ENCODE measurements at places on chromosomes 3 and 15.

DNA sequence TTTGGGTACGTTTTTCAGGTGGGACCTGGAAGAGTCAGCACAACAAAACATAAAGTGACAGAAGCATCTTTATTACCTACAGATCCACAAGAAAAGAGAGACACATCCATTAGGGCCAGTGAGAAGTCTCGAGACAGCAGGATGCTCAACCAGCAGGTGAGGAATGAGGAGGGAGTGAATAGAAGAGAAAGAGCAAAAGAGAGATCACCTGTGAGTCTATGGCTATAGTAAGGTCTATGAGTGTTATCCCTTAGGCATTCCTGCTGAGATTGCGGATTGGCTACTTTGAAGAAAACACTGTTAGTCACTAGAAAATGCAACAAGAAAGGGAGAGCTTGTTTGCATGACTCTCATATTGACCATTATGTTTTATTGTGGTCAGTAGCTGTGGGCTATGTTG is 1556.2 kb upstream of the GBE1 start:
- no peak for DNase-seq

DNA sequence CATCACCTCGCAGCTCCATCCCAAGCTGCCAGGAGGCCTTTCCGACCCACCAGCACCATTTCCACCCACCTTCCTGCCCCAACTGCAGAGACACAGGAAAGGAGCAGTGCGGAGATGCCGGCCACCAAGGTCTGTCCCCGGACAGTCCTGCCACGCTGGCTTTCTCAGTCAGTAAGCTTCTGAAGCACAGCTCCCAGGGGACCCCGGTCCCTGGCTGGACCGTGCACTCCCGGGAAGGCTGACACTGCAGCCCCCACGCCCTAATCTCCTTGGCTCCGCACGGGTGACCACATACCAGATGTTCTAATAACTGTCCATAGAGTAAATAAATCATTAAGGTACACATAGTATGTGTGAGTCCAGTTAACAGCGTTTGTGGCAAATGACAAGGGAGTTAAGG is 73.5 kb downstream of the VGLL4 start:
- DNase-seq, result no peak

GRCh38 chr3:53773021-53773436 is 73.2 kb downstream of the CHDH start:
- no peak for DNase-seq

DNA sequence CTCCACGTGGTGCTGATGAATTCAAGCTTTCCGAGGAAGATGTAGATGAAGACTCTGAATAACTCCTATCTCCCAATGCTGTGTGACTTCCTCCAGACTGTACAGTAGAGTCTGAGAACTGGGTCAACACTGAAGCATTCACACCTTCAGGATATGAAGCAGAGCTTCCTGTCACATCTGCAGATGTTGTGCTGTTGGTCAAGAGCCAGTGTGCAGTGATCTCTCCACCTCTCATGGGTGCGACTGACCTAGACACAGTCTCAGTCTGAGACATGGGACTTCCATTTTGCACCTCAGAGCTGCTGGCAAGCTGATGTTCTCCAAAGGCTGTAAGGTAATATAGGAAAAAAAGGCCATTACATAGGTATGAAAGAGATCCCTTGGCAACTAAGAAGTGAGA is 36.5 kb downstream of the HEG1 start:
- no peak for DNase-seq

DNA sequence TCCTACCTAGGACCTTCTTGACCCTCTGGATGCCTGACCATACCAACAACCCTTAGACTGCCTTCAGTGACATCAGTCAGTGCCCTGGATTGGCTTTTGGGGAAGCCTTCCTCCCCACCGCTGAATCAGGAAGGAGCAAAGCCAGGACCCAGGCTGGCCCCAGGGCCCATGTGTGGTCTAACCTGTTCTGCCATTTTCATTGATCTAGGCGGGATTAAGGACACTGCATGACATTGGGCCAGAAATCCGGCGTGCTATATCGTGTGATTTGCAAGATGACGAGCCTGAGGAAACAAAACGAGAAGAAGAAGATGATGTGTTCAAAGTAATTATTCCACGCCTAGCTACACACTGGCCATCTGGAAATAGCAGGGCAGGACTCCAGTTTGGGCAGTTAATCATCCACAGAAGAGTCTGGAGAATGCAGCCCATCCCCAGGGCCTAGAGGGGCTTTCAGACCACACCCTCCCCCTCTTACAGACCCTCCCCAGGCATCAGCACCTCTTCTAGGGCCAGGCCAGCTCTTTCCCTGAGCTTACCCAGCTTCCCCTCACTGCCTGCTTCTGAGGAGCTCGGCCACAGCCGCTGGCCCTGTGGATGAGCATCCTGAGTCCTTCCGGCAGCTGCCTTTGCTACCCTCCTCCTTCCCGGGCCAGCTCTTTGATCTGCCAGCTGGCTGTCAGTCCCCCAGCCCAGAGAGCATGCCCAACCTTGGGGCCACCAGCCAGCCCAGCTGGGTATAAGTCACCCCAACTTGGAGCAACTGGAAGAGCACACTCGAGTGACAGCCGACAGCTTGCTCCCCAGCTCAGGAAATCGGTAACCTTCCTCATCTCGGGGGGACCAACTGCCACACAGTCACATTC is 45.9 kb downstream of the CHDH start:
- no peak for DNase-seq

- no peak for DNase-seq
Measured at GRCh38 chr3:72432246-72432645, 416.0 kb downstream of the SHQ1 start.

DNA sequence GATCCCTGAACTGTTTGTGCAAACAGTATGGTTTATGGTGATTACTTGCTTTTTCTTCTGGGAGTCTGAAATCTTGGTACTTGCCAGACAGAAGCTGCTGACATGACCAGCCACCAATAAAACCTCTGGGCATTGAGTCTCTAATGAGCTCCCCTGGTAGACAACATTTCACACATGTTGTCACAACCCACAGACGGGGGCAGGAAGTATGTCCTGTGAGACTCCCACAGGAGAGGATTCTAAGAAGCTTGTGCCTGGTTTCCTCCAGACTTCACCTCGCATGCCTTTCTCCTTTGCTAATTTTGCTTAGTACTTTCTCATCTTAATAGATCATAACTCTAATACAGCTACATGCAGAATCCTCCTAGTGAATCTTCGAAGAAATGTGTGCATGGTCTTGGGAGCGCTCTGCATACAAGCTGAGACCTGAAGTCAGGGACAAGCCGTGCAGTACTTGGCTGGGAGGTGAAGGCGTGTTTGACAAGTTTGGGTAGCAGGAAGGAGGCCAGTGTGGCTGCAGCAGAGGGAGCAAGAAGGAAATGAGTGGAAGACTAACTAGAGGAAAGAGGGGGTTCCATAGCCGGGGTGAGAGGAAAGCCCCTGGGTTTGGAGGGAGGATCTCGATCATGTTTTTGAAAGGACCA is 49.0 kb downstream of the B3GNT5 start:
- no peak for DNase-seq

DNA sequence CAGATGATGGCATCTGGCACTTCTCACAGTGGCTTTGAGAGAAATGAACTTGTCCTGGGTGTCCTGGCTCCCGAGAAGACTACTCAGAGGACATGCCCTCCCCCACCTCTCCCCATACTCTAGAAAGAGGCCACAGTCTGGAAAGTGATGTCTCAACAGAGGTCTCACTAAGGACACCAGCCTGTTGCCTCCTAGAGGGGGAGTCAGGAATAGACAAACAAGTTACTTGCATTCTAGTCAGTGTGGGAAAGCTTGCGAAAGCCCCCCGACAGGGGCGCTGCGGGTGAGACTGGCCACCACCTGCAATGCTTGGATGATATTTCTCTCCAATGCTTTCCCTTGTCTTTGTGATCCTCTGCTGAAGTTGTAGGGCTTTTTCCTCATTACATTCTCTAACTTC is 17.2 kb downstream of the B4GALT4 start:
- DNase-seq, result no peak

- no peak for DNase-seq
Measured at GRCh38 chr3:184561913-184562877, 610 bp downstream of the EPHB3 start.

DNA sequence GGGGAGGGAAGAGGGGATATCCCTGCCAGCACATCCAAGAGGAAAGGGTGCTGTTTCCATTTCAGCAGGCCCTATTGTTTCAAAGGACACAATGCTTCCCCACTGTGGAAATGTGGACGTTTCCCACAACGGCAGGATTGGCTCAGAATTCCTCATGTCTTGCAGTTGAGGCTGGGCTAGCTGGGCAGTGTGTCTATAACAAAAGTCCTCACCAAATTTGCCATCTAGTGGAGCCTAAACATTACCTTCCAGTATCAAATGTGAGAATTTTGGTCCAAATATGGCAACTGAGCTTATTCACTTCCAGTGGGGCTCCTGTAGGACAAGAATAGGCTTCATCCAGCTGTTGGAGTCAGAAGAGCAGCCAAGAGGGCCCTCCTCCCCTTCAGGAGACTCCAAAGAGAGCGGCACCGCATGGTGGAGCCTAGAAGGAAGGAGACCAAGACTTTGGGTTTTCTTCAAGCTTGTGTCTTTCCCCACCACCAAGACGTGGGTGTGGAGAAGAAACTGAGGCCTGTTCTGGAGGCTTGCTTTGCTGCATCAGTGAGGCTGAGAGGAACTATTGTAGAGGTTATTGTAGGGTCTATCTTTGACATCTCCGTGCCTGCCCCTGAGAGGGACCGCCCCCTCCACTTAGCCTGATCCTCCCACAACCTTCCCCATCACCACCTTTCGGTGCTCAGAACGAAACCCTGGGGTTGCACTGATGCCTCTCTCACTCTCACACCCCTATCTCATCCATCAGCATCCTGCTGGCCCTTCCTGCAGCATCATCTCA is 45.3 kb upstream of the SLCO2A1 start:
- no peak for DNase-seq

GRCh38 chr15:85581495-85581894 is 201.1 kb downstream of the AKAP13 start:
- DNase-seq, result no peak

- DNase-seq, result no peak
Measured at GRCh38 chr15:49290191-49290590, 120.1 kb downstream of the GALK2 start.

DNA sequence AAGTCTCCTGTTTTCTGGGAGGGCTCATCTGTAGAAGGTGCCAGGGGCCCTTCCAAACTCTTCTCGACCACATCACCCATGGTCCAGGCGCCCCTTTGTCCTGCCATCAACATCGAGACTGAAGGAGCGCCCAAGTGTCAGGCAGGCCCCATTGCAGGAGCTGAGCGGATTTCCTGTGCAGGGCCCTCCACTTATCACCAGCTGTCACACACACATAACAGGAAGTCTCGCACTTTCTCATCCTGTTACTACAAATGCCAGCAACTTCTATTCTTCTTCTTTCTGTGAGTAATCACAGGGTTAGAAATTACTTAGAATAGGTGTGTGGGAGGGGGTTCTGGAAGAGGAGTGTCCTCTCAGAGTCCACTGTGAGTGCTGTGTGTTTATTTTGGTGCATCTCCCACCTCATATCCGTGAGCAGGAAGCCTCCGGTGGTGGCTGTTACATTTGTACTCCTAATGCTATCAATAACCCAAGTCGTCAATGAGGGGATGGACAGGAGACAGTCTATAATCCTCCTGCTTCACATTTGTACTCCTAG is at the start of gene KLHL6:
Gene KLHL6 (minus strand): TSS at position 166 of the 541 bp plus-strand sequence. CDS start 53 bp downstream, at position 113.
- no peak for DNase-seq

DNA sequence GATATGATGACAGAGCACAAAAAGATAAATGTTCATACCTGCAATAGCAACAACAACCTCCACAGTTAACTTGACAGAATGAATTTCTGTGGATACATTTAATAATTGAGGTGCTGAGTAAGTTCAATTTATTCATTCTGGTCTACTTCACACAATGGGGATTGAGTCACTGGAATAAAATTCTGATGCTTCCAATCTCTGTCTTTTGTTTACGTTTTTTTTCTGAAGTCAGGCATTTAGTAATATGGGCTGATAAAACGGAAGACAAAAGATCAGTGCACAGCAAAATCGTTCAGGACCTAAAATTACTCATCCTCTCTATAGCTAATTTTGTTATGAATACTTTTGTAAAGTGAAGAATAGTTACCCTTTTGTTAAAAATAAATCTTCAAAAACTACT is 565.9 kb upstream of the CCDC54 start:
- no peak for DNase-seq

DNA sequence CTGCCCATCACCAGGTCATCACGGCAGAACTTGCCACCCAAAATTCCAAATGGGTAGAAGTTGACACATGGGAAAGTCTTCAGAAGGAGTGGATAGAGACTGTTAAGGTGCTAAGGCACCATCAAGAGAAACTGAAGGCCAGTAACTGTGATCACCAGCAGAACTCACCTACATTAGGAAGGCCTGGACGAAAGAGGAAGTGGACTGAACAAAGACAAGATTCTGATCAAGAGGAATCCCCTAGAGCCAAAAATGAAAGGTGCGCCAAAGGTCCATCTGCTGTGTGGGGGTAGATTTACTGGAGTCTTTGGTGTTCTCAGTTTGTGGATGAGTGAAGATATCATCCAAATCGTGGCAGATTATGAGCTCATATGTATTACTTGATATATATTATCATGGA is 46.3 kb upstream of the P3H2 start:
- DNase-seq, result no peak

DNA sequence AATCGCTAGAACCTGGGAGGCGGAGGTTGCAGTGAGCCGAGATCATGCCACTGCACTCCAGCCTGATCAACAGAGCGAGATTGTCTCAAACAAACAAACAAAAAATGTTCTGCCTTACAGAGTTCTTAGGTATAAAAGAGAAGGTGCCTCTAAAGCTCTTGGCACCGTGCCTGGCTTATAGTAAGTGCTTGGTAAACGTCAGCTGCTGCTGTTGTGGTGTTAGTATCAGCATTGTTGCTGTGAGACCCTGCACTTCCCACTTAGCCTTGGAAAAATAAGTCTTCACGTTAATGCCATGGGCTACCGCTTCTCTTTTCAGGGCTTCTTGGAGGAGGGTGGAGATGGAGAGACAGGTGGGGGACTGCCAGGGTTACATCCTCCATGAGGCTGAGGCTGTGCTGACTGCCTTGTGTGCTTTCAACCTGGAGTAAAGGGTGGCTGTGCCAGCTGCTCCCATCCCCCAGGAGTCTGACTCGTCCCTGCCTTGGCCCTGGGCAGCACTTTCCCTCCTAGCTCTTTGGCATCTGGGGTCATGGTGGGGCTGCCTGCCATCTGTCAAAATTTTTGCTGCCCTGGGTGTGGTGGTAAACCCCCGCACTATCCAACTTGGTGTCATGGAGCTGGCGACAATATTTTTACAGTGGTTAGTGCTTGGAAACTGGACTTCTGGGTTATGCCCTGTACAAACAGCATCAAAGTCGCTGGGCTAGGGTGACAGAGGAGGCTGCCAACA is 17.8 kb downstream of the FLNB start:
- DNase-seq, result no peak

DNA sequence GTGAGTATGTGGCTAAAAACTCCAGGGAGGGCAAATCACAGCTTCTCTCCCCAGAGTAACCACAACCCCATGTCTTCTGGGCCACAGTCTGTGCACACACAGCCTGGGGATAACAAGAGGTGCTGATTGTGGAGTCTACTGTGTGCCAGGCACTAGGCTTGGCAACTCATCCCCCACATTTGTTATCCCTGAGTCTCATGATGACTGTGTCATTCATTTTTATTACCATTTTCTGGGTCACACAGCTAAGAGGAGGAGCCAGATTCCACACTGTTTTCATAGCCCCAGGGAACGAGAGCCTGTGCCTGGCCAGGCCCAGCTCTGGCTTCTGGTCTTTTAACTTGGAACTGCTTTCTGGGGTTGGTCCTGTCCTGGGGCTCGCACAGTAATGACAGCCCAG is 34.5 kb downstream of the ESYT3 start:
- DNase-seq, result no peak

GRCh38 chr3:108209579-108209978 is 12.6 kb downstream of the IFT57 start:
- DNase-seq, result no peak

- DNase-seq, result no peak
Measured at GRCh38 chr3:49606427-49606826, 52.1 kb downstream of the BSN start.
